SK-N-SH (cell line): ENCODE measurements at places on chromosomes 5 and 9. TPM values are rescaled to one million over a fixed set of nuclear protein-coding genes. Genes with fewer than 3 reads are reported as not detected.
A peak's percentile ranks its signal among the peaks of the same experiment; 100 is the strongest.

DNA sequence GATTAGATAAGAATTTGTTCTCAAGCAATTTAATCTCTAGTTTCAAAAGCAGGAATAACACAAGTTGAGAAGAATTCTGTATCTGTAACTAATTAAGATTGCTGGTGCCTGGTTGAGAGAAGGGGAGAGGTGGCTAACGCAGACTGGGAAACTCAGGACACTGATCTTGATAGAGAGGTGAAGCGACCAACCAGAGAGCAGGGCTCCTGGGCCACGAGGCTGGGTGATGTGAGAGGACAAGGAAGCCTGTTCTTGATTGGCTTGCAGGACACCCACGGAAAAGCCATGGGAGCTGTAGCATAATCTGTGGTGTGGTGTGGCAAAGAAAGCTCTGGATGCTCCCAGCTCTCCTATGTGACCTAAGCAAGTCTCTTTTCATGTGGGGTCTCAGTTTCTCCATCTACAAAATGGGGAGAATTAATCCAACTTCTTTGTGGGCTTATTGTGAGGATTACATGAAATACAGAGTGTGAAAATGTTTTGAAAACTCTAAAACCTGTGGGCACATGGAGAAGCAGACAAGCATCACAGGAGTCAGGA, 594.1 kb upstream of the BRINP1 start:
- peak overlapping the region; percentile 30; the same call in 1 of the 2 replicates for H3K27ac ChIP-seq
- H3K4me3 ChIP-seq = no peak overlapping the region
- no peaks in the 10 kb centered on the region for H3K36me3 ChIP-seq
- DNase-seq = peak; percentile 69
- no peaks in the 10 kb centered on the region; the same call in 1 of the 2 replicates for H3K4me1 ChIP-seq
- no peaks in the 10 kb centered on the region for H3K27me3 ChIP-seq

- DNase-seq = no peak
- H3K4me1 ChIP-seq = no peaks in the 10 kb centered on the region
- H3K4me3 ChIP-seq = no peak overlapping the region
- no peaks in the 10 kb centered on the region for H3K27me3 ChIP-seq
Measured at GRCh38 chr9:82882138-82882537, 180.8 kb downstream of the RASEF start.

GRCh38 chr5:10124287-10124686, 125.4 kb downstream of the ATPSCKMT start:
- no peaks in the 10 kb centered on the region for H3K4me1 ChIP-seq
- no peak overlapping the region for H3K4me3 ChIP-seq
- no peak overlapping the region for H3K27ac ChIP-seq
- H3K27me3 ChIP-seq = no peaks in the 10 kb centered on the region

GRCh38 chr9:91392435-91392834, 30.7 kb upstream of the AUH start:
- no peaks in the 10 kb centered on the region for H3K36me3 ChIP-seq
- H3K27me3 ChIP-seq = no peaks in the 10 kb centered on the region
- H3K27ac ChIP-seq = no peak overlapping the region
- H3K4me3 ChIP-seq = no peak overlapping the region
- no peak for DNase-seq

DNA sequence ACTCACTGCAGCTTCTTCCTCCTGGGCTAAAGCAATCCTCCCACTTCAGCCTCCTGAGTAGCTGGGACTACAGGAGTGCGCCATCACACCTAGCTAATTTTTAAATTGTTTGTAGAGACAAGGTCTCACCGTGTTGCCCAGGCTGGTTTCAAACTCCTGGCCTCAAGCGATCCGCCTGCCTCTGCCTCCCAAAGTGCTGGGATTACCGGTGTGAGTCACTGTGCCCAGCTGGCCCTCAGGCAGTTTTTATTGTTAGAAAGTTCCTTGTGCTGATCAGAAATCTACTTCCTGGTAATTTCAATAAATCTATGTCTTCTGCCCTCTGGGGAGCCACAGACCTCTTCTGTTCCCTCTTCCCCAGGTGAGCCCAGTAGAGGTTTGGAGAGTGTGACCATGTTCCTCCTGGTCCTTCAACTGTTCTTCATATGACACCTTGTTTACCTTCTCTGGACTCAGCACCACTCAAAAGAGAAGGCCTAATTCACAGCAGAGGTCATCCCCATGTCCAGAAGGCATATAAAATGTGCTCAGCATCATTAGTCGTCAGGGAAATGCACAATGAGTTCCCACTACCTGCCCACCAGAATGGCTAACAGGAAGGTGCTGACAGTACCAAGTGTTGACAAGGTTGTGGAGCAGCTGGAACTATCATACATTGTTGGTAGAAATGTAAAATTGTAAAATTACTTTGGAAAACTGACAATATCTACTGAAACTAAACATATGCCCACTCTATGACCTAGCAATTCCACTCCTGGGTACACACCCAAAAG, 10.4 kb downstream of the TMOD1 start:
- H3K27ac ChIP-seq = no peak overlapping the region
- H3K27me3 ChIP-seq = no peaks in the 10 kb centered on the region; the same call in 1 of the 2 replicates
- no peak for DNase-seq
- H3K4me3 ChIP-seq = no peak overlapping the region
- H3K4me1 ChIP-seq = no peaks in the 10 kb centered on the region; the same call in 1 of the 2 replicates
- H3K36me3 ChIP-seq = no peaks in the 10 kb centered on the region

DNA sequence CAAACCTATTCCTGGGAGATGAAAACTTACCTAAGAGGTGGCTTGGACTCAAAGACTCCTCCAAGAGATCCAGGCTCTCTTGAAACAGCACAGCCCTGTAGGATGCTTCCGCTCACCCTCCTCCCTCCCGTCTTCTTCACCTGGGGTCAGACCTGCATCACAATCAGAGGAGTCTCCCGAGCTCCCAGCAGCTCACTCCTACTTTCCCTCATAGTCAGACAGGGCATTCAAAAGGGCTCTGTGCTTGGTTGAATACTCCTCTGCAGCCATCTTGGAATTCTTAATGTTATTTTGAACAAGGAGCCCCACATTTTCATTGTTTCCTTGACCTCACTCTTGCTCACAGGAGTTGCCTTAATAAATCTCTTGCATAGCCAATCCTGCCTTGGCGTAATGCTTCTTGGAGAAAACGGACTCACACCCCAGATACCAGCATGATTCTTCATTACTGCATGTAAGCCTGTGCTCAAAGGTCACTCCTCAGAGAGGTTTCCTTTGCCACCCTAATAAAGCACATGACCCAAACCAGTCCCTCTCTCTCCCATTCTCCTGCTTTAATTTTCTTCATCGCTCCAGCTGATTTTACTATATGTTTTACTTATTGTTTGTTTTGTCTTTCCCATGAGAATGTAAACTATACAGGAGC, 47.1 kb upstream of the IFNK start:
- no peaks in the 10 kb centered on the region for H3K36me3 ChIP-seq
- no peak for DNase-seq

DNA sequence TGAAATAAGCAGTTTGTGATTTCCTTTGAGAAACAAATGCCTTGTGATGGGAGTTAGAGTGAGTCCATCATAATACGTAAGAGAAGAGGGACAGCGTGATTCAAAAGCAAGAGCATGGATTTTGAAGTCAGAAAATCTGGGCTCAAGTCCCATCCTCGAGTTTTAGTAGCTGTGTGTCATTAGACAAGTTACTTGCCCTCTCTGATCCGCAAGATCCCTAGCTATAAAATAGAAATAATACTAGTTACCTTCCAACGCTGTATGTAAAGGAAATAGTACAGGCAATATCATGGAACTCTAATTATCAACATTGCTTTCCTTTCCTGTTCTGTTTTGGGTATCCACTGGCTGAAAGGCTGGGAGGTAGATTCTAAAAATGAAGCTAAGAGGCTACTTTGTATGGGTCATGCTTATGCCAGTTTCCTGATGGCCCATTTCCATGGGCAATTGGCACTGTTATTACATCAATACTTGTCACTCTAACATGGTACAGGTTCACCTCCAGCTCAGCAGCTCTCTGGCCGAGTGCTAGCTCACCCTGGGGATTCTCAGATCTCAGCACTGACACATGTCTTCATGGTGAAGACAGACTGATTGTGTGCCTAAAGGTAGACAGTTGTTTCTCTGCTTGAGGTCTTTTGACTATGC, 241.7 kb upstream of the KLF4 start:
- H3K27me3 ChIP-seq = no peaks in the 10 kb centered on the region
- H3K36me3 ChIP-seq = no peaks in the 10 kb centered on the region
- DNase-seq = no peak
- no peak overlapping the region for H3K27ac ChIP-seq
- H3K4me1 ChIP-seq = peaks cover 6% of the 10 kb centered on the region; the same call in 1 of the 2 replicates

- H3K27ac ChIP-seq = no peak overlapping the region
- H3K27me3 ChIP-seq = no peaks in the 10 kb centered on the region
- peaks cover 7% of the 10 kb centered on the region; the same call in 1 of the 2 replicates for H3K4me1 ChIP-seq
- H3K4me3 ChIP-seq = no peak overlapping the region
Measured at GRCh38 chr5:32589416-32589815, 4.1 kb downstream of the SUB1 start.

The CLTB gene
- 85.9 and 91.2 TPM in 2 replicates for polyA plus RNA-seq

The NME5 gene
- 3.7 and 4.1 TPM in 2 replicates for polyA plus RNA-seq

DNA sequence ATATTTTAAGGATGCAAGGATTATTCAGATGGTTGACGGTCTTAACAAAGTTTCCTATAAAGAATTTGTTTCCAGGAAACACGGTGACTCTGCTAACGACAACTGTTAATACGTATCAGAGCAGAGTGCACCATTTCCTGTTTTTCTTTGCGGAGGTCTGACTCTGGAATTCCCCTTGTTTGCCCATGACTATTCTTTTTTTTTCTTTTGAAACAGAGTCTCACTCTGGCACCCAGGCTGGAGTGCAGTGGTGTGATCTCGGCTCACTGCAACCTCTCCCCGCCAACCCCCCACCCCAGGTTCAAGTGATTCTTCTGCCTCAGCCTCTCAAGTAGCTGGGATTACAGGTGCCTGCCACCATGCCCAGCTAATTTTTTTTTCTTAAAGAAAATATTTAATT, 115.9 kb downstream of the CDC42SE2 start:
- H3K4me3 ChIP-seq = no peak overlapping the region
- no peak overlapping the region for H3K27ac ChIP-seq
- peaks cover 35% of the 10 kb centered on the region for H3K4me1 ChIP-seq
- DNase-seq = no peak
- no peaks in the 10 kb centered on the region for H3K27me3 ChIP-seq

DNA sequence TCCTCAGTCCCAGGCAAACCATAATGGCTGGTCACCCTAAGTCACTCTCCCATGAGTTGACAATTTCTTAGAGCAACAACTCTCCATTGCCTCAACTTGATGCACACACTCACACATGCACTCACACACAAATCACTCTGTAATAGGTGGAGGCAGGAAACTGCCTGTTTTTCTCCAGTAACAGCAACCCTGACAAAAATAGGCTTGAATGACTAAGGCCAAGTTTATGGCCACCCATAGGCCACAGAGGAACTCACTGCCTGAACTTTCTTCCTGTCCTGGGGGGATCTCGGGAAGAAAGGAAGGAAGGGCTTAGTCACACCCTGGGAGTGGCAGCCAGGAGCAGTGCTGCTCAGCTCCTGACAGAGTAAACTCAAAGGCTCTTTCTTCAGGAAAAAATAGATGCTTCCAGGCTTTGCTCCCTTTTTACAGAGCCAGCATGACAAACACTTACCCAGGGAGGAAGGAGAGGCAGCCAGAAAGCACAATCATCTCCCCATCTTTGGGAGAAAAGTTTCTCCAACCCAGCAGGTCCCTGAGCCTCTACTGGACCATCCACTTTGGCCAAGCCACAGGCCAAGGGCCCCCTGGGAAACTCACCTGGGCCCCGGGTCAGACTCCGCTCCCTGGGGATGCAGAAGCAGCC, 368 bp downstream of the SH3TC2 start:
- no peak for DNase-seq
- no peak overlapping the region; the same call in 1 of the 2 replicates for H3K27ac ChIP-seq

GRCh38 chr5:154312576-154312975, 122.0 kb downstream of the GALNT10 start:
- DNase-seq = no peak
- H3K4me1 ChIP-seq = peaks cover 10% of the 10 kb centered on the region
- peak overlapping the region; percentile 45; the same call in 1 of the 2 replicates for H3K27ac ChIP-seq
- H3K36me3 ChIP-seq = peaks cover 6% of the 10 kb centered on the region; the same call in 1 of the 2 replicates
- H3K27me3 ChIP-seq = no peaks in the 10 kb centered on the region

The IL5 gene
- not detected in 2 replicates for polyA plus RNA-seq

GRCh38 chr5:40780858-40781257, 17.3 kb downstream of the PRKAA1 start:
- no peak overlapping the region for H3K27ac ChIP-seq
- H3K27me3 ChIP-seq = no peaks in the 10 kb centered on the region
- peaks cover 20% of the 10 kb centered on the region for H3K36me3 ChIP-seq
- H3K4me3 ChIP-seq = no peak overlapping the region
- no peaks in the 10 kb centered on the region; the same call in 1 of the 2 replicates for H3K4me1 ChIP-seq

The FCN2 gene
- not detected in 2 replicates for polyA plus RNA-seq

DNA sequence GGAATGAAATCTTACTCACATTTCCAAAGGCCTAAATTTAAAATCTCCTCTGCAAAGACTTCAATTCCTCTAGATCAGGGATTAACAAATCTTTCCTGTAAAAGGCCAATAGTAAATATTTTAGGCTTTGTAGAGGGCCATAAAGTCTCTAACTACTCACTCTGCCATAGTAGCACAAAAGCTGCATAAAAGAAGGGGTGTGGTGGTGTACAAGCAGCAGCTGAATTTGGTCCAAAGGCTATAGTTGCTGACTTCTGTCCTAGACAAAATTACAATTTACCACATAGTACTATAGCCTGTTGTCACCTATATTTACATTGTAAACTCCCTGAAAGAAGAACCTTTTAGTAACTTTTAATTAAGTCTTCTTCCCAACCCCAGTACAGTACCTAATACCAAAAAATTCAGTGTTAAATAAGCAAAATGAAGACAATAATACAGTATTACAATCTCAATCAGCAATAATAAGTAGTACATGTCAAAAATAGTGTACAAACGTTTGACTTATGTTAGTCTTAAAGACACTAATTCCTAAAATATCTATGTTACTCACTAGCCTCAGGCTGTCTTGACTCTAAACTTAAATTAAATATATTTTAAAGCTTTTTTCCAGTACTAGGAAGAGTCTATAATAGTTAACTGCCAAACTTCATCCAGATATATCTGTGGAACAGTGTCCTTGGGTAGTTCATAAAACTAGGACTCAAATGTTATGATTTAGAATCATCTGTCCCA, 6.9 kb downstream of the CETN3 start:
- H3K36me3 ChIP-seq = peaks cover 27% of the 10 kb centered on the region
- H3K27ac ChIP-seq = no peak overlapping the region
- H3K27me3 ChIP-seq = no peaks in the 10 kb centered on the region
- peaks cover 10% of the 10 kb centered on the region; the same call in 1 of the 2 replicates for H3K4me1 ChIP-seq
- DNase-seq = no peak

DNA sequence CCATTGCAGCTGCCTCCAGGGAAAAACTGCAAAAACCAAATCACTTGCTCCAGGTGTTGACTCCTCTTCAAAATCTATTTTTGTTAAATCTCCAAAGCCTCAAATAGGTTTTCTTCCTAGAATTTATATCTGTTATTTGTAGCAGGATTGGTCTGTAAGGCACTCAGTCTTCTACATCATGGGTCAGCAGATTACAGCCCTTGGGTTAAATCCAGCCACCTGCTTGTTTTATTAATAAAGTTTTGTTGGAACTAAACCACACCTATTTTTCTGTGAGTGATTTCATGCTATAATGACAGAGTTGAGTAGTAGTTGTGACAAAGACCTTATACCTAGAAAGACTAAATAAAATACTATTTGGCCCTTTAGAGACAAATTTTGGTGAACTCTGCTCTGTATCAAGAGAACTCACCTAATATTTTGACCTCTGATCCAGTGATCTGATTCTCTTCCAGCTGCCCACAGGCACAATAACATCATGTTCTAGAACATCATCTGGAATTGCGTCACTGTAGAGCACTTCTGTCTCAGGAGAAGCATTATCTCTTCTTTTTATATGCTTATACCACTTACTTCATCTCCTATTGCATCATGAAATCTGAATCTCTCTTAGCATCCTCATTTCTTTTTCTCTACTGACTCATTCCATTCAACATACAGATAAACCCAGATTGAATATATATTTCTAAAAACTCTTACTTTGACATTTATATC, 130.1 kb downstream of the RPS23 start:
- no peaks in the 10 kb centered on the region for H3K36me3 ChIP-seq
- no peaks in the 10 kb centered on the region for H3K27me3 ChIP-seq
- DNase-seq = no peak
- H3K4me3 ChIP-seq = no peak overlapping the region
